ENCODE measurements at places on chromosomes 1 and 21.

GRCh38 chr1:212531796-212532195, 76.8 kb upstream of the ATF3 start:
- no peak for DNase-seq

DNA sequence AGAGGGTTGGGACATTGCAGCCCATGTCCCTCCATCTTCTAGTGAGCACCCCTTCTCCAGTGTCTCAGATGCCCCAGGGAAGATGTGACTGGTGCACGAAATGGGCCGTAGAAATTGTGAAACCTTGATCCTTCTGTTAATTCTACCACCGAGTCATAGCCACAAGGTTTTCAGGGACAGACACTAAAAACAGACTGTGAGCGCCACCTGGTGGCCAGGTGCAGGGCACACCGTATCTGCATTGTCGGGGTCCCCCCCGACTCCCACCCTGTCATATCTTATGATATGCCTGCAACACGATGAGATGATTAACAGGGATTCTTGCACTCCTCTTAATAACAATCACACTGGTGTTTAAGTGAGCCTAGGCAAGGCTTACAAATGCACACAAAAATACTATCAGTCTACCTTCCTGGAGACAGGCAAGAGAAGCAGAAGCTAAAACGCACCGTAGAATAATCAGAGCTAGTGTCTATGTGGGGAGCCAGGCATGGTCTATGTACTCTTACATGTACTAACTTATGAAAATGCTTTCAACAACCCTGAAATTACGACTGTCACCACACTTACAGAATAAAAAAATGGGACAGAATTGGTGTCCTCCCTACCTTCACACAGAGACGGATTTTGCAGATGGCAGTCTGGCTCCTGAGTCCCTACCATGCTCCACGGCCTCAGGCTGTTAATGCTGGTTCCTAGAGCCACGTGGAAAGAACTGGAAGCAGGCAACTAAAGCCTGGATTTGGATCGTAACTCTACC, 57.9 kb downstream of the FHAD1 start:
- peak; percentile 46 for DNase-seq

- DNase-seq: peak; percentile 11
Observed at GRCh38 chr1:162561616-162562469, at the start of gene UAP1. UAP1 (plus strand) TSS chr1:162561722; CDS start chr1:162566069, 4,347 bp downstream.

DNA sequence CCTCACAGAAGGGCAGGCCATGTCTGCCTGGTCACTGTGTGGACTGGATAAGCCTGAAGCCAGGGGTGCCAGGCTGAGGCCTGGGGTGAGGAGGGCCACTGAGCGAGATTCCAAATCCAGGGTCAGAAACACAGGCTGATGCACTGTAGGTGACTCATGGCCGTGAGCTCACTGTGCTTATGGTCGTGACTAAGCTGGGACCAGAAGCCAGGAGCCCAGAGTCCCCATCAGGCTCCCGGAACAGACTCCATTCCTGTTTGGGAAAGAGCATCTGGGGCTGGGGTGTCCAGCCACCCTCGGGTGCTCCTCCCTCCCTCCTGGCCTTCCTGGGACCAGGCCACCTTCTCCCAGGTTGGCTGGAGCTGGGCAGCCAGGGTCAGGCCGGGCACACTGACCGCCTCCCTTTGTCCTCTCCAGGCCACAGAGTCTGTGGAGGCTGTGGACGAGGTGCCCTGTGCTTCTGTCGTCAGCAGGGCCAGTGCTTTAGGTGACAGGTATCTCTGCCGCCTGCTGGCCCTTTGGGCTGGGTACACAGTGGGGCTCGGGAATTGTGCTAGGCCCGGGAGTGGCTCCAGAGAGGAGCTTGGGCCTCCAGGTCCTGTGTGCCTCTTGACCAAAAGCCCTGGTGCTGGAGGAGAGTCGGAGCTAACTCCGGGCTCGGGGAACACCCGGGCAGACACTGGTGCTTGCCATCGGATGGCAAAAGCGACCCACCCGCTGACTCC, 36.7 kb downstream of the AJAP1 start:
- DNase-seq: peak; percentile 15

GRCh38 chr1:8092657-8093056, 66.5 kb upstream of the ERRFI1 start:
- no peak for DNase-seq

DNA sequence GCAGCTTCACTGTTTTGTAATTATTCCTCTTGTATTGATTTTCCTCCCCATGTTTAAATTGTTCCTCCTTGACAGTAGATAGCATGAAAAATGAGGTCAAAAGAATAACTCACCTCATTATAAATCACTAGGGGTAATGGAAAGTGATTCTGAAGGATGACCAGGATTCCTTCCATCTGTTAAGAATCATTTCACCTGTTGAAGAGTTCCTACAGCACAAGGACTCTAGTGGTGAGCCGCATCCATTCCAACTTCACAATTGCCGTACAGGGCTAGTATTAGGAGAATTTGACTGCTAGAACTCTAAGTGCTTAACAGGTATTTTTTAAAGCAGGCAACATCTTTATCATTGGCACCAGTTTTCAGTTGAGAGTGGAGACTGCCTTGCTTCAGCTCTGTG, 13.7 kb downstream of the PPP1R12B start:
- DNase-seq: no peak

GRCh38 chr1:59331686-59332620, 35.1 kb downstream of the FGGY start:
- DNase-seq: no peak

GRCh38 chr21:15159382-15160020, 94.7 kb upstream of the NRIP1 start:
- DNase-seq: no peak

- DNase-seq: no peak
Observed at GRCh38 chr1:85319931-85320330, 43.5 kb upstream of the BCL10 start.

- DNase-seq: no peak
Observed at GRCh38 chr1:184356891-184357290, 29.9 kb upstream of the C1orf21 start.

GRCh38 chr1:112144733-112145426, 155.4 kb upstream of the KCND3 start:
- DNase-seq: no peak

DNA sequence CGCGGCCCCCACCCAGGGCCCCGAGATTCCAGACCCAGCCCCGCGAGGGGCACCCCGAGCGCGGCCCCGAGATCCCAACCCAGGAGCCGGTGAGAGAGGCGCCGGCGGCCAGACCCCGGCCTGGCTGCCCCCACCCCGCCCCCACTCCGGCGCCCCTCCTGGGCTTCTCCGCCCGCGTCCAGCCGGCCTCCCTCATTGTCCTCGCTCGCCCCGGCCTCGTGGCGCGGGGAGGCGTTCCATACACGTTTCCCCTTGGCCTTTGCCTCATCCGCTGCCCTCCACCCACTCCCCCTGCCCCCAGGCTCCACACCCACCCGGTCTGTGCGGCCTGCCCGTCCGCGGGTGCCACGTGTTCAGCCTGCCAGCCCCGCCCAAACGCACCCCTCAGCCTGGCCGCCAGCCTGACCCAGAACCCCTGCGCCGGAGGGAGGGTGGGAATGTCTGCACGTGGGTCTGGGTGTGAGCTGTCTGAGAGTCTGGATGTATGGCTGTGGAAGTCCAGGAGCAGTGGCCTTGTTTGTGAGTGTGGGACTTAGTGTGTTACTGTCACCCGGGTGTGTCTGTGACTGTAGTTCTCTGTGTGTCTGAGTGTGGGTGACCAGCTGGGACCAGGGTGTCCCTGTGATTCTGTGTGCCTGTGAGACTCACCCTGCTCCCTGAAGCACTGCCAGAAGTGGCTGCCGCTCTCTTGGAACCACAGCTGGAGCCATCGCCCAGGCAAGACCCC, 681 bp downstream of the B4GALT2 start:
- no peak for DNase-seq

DNA sequence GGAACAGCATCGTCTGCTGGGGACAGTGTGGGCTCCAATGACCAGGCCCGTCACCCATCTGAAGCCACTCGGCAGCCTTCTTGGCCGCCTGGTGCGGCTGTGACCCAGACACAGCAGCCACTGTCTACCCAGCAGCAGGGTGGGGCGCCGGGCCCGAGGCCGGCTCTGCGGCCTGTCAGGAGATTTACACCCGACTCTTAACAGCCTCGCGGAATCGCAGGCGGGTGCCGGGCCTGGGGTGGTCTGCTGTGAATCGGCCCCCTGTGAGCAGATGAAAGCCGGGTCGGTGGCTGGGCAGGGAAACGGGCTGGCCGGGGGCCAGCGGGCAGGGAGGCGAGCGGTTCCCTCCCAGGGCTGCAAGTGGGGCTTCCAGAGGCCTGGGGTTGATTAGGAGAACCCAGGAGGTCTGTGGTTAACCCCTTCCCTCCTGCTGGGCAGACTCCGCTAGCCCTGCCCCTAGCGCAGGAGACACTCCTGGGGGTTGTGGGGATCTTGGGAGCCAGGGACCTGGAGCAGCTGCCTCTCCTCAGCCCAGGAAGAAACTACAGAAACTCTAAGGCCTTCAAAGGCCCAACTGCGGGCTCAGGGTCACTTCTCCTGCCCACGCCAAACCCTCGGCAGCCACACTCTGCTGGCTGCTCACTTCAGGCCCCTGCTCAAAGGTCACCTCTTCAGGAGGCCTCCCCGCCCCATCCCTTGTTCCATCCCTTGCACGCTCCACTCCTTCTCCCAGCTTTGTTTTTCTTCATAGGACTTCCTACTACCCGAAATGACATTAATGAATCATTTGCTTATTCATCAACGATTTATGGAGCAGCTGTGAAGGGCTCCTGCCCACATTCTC, 15.6 kb downstream of the RUNX3 start:
- DNase-seq: no peak
